ENCODE measurements at places on chromosomes 2 and 18. TPM values are rescaled to one million over a fixed set of nuclear protein-coding genes. Genes with fewer than 3 reads are reported as not detected.

DNA sequence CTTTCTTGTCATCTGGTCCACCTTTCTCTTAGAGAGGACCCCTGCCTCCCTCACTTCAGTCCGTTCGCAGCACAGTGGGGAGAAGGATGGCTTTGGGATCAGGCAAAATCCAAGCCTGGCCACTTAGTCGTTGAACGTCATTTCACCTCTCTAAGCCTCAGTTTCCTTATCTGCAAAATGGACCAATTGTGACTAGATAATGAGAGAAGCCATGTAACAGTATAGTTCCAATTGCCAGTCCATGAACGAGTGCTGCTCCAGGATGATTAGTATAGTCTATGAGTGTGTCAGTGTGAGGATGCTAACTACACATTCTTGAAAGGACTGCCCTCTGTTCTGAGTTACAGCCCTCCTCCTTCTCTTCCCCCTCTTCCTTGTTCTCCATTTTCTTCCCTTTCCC, 1.1 kb downstream of the INHA start:
- H3K36me3 ChIP-seq = no peaks in the 10 kb centered on the region
- H3K27me3 ChIP-seq = no peaks in the 10 kb centered on the region
- H3K27ac ChIP-seq = no peak overlapping the region
- H3K4me3 ChIP-seq = no peak overlapping the region

The KCTD1 gene
- polyA plus RNA-seq = 0.36 TPM

The KCNIP3 gene
- not detected for polyA plus RNA-seq

- no peaks in the 10 kb centered on the region for H3K36me3 ChIP-seq
- H3K27ac ChIP-seq = no peak overlapping the region
- DNase-seq = no peak
- no peaks in the 10 kb centered on the region for H3K4me1 ChIP-seq
- H3K4me3 ChIP-seq = no peak overlapping the region
These were observed 8.8 kb upstream of the ITGB6 start for GRCh38 chr2:160208655-160209515.

The MAPRE3 gene
- polyA plus RNA-seq = 2.6 TPM

The NOL4 gene
- not detected for polyA plus RNA-seq

The LYPD6B gene
- polyA plus RNA-seq = not detected

- H3K36me3 ChIP-seq = no peaks in the 10 kb centered on the region
- H3K4me3 ChIP-seq = no peak overlapping the region
- no peak overlapping the region for H3K27ac ChIP-seq
- H3K4me1 ChIP-seq = no peaks in the 10 kb centered on the region
These were observed 1258.3 kb upstream of the GYPC start for GRCh38 chr2:125397535-125398251.

The VWA3B gene
- not detected for polyA plus RNA-seq
